M059J (cell line): ENCODE measurements at places on chromosomes 7 and 10.

DNA sequence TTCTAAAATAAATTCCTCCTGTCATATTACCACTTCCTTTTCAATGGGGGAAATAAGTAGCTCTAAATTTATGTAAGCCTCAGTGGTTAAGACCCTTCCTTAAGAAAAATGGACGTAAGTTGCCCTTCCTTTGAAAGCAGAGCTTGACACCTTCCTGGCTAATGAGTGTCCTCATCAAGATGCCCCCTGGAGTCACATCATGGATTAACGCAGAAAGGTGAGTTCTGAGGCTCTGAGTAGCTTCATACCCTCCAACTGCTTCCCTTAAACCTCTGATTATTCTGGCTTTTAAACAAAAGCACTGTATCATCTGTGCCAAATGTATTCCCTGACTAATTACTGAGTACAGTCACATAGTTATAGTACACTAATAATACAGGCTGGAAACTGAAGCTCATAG is 14.7 kb downstream of the KCTD7 start:
- DNase-seq, result no peak

DNA sequence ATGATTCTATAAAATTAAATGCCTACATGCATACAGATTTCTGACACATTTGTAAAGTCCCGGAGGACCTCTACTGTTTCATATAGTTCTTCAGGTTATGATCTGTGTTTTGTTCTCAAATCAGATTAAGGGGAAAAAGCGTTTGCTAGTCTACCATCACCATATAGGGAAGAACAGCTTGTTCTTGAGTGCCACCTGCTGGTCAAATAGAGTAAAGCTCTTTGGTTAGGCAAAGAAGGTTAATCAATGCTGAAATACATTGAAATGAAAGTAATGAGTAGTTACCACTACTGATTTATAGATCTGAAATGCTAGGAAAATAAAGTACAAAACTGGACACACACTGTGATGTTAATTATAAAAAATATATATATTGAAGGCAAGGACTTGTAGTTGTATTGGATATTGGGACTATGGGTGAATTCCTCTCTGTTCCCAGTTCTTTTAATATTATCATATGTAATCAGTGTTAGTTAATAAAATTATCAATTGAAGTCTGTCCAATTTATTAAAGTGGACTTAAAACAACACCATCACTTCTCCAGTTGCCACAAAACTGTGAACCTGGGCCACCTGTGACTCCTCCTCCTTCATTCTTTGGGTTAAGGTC is 72.6 kb upstream of the PDLIM1 start:
- DNase-seq, result peak; percentile 72

GRCh38 chr7:54864663-54865062 is 105.7 kb upstream of the SEC61G start:
- no peak for DNase-seq

DNA sequence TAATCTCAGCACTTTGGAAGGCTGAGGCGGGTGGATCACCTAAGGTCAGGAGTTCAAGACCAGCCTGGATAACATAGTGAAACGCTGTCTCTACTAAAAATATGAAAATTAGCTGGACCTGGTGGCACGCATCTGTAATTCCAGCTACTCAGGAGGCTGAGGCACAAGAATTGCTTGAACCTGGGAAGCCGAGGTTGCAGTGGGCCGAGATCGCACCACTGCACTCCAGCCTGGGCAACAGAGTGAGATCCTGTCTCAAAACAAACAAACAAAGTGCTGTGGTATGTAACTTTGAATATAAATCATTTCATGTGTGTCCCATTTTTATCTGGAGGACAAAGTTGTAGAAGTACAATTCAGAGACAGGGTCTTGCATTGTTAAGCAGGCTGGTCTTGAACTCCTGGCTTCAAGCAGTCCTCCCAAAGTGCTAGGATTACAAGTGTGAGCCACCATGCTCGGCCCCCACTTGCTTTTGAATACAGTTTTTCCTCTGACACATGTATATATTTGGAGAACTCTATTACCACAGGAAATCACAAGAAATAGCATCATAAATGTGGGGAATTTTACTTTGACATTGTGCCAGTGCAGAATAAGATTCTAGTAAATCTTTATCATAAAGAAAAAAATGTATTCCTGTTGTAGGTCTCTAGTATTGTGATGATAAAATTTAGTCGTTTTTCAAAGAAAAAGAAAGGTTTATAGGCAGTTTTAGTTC is 32.6 kb downstream of the PTPN12 start:
- DNase-seq, result no peak

GRCh38 chr10:7011994-7012393 is 398.8 kb downstream of the SFMBT2 start:
- DNase-seq, result no peak

DNA sequence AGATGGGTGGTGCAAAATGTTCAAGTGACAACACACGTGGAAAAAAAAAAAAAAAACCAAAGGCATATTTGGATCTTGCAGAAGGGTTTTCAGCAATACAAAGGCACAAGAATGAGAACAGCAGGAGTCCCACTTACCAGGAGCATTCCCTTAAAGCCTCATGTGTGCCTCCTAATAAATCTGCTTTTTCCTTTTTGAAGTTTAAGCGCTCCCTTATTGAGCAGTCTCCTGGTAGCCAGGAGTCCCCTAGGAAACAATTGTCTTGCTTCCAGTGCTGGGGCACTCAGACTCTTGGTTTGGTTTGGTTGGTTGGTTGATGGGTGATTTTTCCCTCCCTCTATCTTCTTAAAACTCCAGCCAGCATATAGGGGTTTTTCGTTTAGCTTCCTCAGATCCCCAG is 321.8 kb upstream of the NFE2L3 start:
- DNase-seq, result no peak

- peak; percentile 48 for DNase-seq
These were observed 287.6 kb downstream of the TWIST1 start for GRCh38 chr7:18829858-18830285.

DNA sequence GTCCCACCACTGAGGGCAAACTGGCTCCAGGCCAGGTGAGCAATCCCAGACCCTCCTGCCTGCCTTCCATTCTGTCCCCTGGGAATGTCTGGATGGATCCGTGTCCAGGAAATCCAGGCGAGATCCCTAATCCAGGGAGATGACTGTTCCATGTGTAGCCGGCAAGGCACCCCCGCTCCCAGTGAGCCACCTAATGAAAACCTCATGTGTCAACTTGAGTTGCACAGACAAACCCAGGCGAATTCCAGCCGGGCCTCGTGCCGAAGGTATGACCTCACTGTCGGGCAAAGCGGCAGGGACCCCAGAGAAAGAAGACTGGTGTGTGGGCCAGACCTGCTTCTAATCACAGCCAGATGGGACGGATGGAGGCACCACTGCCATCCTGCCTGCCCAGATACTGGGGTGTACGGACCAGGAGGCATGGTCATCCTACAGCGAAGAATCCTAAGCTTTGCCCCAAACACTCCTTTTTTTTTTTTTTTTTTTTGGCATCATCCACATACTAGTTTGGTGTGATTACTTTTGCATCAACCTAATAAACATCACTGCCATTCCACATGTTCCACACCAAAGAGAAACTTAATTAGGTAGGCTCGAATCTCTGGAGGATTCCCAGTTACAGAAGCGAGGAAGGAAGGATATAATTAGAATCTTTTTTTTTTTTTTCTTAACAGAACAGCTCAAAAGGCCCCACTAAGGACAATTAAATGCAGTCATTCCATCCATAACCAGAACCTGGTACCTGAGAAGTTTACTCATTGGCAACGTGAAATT is 313.1 kb downstream of the CALN1 start:
- peak; percentile 33 for DNase-seq

- DNase-seq, result no peak
These were observed 29.0 kb upstream of the UBE2D1 start for GRCh38 chr10:58305821-58306220.

GRCh38 chr7:142434666-142435167 is 176.9 kb upstream of the PRSS58 start:
- DNase-seq, result peak; percentile 17

DNA sequence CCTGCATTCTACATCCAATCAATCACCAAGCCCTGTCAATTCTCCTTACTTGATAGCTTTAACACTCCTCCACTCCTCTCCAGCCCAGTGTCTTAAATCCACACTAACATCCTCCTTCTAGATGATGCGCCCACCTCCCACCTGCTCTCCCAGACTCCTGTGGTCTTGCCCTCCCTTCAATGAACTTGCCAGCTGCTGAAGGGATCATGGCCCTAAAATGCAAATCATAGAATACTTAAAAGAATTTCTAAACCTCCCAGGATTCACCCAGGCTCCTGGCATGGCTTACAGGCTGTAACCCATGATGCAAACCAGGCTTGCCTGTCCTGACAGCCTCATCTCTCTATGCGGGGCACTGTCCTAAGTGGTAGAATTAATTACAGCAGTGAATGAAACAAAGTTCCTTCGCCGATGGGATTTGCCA is 43.6 kb downstream of the SYPL1 start:
- no peak for DNase-seq

GRCh38 chr7:31796375-31796774 is 109.4 kb downstream of the PPP1R17 start:
- DNase-seq, result no peak

DNA sequence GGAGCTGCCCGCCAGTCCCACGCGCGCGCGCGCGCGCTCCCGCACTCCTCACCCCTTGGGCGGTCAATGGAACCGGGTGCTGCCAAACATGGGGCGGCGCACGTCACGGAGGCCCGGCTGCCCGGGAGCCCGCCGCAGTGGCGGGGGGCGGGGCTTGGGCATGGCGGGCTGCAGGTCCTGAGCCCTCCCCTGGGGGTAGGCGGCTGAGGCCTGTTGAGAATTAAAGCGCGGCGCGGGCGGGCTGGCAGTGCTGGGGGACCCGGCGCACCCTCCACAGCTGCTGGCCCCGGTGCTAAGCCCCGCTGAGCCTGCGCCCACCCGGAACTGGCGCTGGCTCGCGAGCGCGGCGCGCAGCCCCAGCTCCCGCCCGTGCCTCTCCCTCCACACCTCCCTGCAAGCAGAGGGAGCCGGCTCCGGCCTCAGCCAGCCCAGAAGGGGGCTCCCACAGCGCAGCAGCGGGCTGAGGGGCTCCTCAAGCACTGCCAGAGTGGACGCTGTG is 634.2 kb downstream of the ANKRD7 start:
- DNase-seq, result no peak

DNA sequence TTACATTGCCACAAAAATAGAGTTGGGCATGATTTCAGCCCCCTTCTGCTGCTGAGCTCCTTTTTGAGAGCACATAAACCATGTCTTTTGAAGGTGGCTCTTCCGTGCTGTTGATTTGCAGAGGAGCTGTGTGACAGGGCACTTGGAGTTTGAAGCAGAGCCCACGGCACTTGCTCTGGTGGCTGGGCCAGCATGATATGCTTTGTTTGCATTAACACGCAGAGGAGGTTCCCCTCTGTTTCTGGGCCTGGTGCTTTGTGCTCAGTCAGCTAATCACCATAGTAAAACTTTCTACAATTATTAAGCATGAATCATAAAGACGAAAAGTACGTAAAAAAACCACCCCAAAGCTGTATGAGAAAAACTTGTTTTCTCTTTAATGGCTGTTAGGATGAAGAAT is 40.1 kb downstream of the RBM33 start:
- DNase-seq, result no peak

GRCh38 chr7:134014935-134015334 is 112.2 kb upstream of the LRGUK start:
- DNase-seq, result peak; percentile 31

DNA sequence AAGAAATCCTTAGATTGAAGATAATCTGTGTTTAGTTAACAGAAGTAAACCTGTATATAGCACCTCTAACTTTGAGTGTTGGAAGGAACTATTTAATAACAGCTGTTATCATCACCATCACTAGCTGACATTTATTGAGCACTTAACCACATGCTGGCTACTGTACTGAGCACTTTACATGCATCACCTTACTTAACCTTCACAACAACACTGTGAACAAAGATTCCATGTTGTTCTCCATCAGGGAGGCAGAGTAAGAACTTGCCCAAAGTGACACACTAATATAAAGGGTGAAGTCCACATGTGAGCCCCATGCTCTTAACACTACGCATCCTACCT is 182.2 kb downstream of the ST7 start:
- peak; percentile 39 for DNase-seq

- DNase-seq, result no peak
These were observed 79.3 kb downstream of the FZD1 start for GRCh38 chr7:91343420-91343960.

GRCh38 chr7:141362580-141363435 is 188.4 kb upstream of the AGK start:
- DNase-seq, result peak; percentile 94

- peak; percentile 81 for DNase-seq
These were observed 122.8 kb downstream of the CUBN start for GRCh38 chr10:17006631-17007417.

GRCh38 chr10:102153093-102153620 is 968 bp downstream of the NOLC1 start:
- DNase-seq, result no peak

- no peak for DNase-seq
These were observed 29.1 kb downstream of the INPP5F start for GRCh38 chr10:119754936-119755335.

- peak; percentile 77 for DNase-seq
These were observed 54.3 kb upstream of the CABCOCO1 start for GRCh38 chr10:61608255-61609033.

DNA sequence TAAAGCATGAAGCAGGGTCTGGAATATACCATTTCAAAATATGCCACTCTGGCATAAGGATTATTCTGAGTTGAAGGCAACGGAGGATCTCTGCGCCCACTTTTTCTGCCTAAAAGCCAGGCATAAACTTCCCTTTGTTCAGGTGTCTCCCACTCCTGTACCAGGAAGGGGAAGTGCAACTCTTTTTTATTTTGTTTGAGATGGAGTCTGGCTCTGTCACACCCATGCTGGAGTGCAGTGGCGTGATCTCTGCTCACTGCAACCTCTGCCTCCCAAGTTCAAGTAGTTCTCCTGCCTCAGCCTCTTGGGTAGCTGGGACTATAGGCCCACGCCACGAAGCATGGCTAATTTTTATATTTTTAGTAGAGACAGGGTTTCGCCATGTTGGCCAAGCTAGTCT is 18.2 kb downstream of the SVIL start:
- DNase-seq, result no peak

DNA sequence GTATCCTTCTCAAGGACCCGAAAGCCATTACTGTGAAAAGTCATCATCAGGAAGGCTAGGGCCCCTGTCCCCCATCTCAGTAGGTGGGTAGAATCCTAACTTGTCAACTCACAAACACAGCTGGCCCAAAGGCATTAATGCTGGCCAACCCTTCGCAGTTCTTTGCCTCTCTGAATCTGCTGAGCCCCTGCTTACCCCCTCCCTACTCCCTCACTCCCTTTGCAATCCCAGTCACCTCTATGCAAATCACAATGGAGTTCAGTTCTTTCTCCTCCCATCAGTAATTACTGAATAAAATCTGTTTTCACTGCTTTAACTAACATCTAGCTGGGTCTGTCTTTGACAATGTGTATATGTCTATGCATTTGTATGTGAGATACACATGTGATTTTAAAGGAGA is 38.1 kb upstream of the AOAH start:
- DNase-seq, result no peak

DNA sequence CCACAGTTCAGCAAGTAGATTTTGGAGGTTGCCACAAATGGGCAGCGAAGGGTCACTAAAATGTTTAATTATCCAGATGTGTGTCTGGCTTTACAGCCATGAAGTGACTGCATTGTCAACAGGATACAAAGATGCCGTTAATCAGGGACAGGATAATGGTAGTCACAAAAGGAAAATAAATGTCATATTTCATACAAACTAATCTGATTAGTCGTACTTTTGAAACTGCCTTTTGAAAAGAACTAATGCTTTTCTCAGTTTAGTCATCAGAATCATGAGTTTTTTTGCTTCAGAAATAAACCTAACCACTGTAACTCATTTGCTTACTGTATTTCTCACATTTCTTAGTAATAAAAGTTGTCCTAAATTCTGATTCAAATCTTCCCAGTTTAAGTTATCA is 22.2 kb upstream of the WNT16 start:
- DNase-seq, result no peak
